ENCODE measurements at places on chromosomes 3 and 15. TPM values are rescaled to one million over a fixed set of nuclear protein-coding genes. Genes with fewer than 3 reads are reported as not detected.
A peak's percentile ranks its signal among the peaks of the same experiment; 100 is the strongest.

DNA sequence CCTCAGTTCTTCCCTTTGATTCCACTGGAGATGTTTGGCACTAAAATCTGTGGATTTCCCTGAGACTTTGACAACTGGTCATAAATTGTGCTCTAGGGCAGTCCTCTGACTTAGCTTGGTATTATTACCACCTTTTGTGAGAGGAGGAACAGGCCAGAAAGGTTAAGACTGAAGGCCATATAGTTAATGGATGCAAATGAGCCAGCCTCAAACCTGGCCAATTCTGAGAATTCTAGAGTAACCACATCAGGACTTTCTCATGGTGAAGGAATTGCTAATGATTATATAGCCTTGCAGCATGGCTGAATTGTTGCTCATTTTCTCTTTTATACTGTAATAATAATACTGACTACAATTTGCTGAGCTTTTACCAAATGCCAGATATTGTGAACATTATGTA is 162.5 kb downstream of the CADPS start:
- no peak for ATAC-seq

GRCh38 chr3:39910826-39911464 is 101.5 kb downstream of the MYRIP start:
- no peak for ATAC-seq

DNA sequence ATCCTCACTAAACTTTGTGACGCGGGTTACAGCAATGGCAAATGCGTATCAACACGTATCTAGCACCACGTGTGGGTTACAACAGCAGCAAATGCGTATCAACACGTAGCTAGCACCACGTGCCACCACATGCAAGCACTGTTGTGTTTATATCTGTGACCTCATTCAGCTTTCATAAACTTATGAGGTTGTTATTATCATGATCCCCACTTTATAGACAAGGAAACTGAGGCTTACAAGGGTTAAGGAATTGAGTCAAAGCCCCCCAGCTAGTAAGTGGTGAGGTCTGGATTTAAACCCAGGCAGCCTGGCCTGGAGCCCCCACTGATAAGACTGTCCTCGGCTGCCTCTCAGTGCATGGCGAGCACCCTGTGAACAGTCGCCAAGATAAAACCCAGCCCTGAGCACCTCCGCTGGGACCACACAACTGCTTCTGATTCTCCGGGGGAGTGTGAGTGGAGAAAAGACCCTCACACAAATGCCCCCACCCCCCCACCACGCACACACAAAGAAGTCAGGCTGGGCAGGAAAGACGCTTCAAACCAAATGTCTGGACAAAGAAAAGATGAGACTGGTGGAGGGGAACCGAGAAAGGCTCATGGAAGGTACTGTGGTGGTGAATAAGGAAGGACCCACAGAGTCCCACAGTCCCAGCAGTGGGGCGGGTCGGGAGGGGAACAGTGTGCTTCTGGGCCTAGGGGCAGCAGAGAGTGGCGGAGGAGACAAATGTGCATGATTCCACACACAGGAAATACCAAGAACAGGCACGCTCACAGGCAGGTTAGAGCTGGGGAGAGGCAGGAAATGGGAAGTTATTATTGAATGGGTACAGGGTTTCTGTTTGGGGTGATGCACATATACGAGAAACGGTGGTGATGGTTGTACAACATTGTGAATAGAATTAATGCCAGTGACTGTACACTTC is 173.4 kb downstream of the XXYLT1 start:
- peak; percentile 68 for ATAC-seq

DNA sequence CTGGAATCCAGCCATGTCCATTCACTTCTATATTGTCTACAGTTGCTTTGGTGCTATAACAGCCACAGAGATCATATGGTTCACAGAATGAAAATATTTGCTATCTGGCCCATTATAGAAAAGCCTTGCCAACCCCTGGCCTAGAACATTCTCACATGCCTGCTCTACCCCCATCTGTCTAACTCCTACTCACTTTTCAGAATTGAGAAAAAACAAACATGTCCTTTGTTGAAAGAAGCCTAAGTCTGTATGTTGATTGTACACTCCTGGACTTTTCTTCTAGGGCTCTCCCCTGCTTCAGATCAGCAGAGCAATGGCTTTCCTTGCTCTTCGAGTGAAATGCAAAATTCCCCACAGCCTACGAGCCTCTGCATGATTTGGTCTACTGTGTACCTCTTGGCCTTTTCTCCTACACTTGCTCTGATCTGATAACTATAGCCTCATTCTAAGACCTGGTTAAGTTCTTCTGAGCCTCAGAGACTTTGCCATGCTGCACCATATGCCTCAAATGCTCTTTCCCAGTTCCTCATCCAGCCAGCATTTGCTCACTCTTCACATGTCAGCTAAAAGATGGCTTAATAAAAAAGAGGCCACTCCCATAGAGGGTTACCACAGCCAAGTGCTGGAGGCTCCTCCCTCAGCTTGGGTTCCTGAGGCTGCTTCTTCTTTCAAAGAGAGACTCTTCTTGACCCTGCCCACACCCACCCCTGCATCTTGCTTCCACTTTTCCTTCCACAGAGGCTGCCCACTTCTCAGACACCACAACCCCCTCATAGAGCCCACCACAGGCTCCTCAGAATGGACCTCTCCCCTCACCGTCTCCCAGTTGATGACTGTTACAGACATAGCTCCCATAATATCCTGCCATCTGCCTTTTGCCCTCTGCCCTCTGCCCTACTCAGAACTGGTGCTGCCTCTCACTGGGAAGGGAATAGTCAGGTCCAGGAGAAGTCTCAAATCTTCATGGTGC is 22.9 kb upstream of the DCLK3 start:
- ATAC-seq: peak; percentile 28

DNA sequence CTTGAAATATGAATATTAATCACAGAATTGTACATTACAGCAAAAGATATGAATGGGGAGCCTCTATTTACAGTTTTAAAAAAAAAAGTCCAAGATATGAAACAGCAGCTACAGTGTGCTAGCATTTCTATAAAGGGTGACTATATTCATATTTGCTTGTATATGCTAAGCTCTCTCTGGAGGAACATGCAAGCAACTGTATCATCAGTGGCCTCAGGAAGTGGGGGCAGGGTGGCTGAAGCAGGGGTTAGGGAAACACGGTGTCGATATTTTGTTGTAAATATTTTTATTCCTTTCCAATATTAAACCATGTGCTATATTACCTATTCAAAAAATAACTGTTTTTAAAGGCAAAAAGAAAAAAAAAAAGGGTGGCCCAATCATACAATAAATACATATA is 2.3 kb downstream of the UACA start:
- ATAC-seq: no peak

- no peak for ATAC-seq
These were observed 144.6 kb upstream of the IL12A start for GRCh38 chr3:159843840-159844730.

Gene FOXB1
- not detected for total RNA-seq

Gene IQCH
- total RNA-seq: 1.4 TPM

Gene TUSC7
- not detected for total RNA-seq

Gene LIPH
- total RNA-seq: 14.6 TPM
